ENCODE measurements at places on chromosomes 4 and X. TPM values are rescaled to one million over a fixed set of nuclear protein-coding genes. Genes with fewer than 3 reads are reported as not detected.

DNA sequence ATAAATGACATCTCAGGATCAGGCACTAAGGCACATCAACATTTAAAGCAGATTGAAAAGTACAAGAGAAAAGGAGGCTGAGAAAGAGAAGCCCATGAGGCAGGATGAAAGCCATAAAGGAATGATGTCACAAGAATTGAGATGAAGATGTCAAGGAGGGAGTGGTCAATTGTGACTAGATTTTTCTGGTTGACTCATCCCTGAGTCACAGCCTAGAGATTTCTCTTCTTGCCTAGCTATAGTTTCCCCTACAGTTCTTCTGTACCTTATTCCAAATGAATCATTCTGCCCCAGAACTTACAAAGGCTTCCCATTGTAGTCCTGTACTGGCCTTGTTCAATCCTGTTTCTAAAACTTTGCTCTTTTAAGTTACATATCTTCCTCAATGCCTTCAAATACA, 3.4 kb upstream of the USP53 start:
- DNase-seq: no peak

DNA sequence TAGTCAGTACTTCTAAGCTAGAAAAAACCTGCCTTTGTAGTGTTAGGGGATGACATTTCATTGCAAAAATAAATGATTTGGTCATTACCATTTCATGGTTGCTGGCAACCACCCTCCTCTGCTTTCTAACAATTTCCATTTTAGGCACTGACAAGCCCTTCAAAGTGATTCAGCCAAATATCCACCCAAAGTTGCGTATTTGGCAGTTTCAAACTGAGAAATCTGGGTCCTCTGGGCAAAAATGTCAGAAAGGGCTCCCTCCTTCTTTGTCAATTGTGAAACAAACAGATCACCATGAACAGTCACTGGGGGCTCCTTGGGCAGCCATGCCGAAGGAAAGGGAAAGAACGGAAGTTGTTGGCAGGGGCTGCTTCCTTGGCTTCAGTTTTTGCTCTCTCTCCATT, 33.0 kb downstream of the PLAC1 start:
- peak; percentile 25 for DNase-seq

- DNase-seq: no peak
Measured at GRCh38 chr4:128524311-128524710, 236.7 kb upstream of the PGRMC2 start.

DNA sequence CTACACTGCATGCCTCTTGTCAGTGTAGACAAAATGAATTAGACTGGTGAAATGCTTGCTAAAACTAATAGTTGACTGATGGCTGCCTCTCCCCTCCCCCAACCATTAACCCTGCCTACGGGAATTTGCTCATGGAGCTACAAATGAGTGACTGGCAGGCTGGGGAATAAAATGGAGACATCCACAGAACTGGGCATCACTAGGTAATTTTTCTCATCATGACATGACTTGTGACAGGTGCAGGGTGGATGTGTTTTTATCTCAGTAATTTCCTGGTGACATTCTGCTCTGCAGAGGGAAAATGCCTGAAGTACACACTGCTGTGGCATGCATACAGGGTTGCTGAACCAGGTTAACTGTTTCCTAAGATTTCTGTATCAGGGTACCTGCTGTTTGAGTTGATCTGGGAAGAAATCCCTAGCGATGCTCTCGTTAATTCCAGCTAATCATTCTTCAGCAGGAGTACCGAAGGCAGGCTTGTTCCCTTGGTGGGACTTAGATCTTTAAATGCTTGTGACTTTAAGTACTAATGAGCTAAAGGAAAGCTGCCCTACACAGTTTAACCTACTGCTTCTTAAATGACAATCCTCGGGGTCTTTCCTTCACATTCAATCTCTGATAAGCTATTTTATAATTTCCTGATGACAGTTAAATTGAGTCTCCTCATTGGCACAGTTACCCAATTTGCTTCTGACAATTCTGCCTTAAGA, 376.3 kb upstream of the LCORL start:
- DNase-seq: no peak

DNA sequence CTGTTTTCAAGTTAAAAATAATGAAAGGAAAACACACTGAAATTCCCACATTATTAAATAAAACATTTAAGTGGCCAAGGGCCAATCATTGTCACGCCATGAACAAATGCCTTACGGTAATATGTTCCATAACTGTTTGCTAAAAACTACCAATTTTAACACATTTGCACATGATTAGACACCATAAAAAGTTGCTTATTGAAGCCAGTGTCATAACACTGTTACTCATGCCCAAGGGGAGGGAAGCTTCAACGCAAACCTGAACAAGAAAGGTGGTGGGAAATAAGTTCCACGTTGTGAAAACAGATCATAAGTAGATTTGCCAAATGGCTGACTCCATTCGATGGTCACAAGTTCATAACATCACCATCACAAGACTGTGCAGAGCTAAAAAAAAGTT, 739.3 kb upstream of the FAM241A start:
- DNase-seq: no peak

- DNase-seq: no peak
Measured at GRCh38 chr4:25346913-25347312, 30.1 kb upstream of the ANAPC4 start.

DNA sequence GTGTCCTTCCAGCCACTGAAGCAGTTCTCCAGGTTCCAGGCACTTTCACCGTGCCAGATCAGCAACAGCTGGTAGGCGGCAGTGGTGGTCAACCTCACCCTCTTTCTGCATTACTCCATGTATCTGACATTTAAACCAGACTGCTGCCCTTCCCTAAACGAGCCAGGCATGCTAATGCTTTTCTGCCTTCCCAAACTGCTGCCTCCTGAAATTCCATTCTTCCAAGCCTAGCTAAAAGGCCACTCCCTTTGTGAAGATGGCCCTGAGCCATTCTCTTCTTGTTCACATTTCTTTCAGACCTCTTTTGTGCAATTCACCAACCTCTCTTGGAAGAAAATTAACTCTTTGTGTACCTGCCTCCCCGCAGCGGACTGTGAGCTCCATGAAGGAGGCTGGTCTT, 73.7 kb downstream of the CHST7 start:
- DNase-seq: no peak

DNA sequence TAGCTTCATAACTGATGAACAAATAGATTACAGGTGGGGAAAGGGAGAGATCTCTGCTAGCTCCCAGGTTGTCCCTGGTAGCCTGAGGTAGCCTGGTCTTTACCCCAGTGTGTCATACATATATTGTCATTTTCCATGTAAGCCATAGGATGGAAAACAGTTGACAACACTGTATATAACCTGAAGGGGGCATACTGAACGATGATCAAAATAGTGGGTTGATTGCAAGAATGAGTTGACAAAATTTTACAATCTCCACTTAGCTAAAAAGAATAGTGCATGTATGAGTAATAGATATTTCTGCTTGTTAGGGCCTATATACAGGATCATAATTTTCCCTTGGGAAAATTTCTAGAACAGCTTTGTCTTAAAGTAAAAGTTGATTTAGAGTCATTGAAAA, 304.1 kb upstream of the HAND2 start:
- DNase-seq: peak; percentile 3

DNA sequence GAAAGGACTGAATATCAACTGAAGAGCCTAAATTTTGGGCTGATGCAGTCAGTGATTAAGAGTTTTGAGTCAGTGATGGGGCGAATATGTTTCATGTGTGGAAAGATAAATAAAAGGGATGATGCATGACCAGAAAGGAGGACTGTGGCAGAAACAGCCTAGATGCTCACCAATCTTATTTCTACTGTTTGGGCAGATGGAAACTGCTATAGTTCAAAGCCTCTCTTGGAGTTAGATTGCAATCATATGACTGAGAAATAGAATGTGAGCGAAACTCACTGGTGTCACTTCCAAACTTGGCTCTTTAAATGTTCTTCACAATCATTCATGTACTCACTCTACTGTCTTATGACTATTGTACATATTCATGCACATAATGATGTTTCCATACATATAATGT, 35.4 kb upstream of the YTHDC1 start:
- no peak for DNase-seq

- DNase-seq: no peak
Measured at GRCh38 chrX:153569475-153569874, 29.5 kb downstream of the CCNQ start.

GRCh38 chr4:73222466-73223257, 35.9 kb downstream of the ANKRD17 start:
- peak; percentile 97 for DNase-seq

DNA sequence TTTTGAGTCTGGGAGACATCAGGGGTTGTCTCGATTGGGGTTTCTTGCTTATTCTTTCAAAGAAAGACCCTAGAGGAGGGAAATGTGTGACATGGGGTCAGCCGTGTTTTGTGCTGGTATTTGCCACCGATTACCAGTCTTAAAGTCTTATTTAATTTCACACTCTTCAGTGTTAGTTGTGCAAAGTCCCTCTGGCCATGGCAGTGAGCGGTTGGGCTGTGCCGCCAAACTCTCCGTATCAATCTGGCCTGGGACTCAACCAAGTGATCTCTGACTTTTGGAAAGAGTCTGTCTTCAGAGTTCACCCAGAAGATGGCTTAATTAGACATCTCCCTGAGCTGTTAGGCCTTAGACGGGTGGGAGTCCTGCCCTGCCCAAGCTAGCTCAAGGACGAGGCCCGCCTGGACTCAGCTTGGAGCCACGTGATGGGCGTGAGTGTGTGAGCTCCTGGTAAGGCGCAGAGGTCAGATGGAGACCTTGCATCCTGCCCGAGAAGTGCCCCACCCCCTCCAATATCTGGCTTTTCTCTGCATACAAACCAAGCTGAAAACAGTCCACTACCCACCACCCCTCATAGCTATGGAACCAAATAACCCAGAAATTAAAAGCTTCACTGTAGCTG, 3.8 kb upstream of the PITX2 start:
- no peak for DNase-seq

DNA sequence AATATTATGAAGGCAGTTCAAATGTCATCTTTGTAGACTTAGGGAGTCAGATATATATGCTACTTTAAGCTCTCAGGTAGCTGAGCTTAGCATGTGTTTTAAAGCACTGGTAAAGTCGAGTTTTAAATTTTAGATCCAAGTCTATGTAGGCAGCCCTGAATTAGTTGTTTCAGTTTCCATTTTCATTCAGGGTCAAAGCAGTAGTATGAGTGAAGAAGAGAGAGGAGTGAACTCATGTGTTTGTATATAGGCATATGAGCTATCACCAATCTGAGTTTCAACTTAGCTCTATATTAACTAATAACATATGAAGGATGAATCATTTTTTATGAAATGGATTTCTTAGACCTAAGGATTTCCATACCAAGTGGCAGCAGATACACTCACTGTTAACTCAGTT, 1353.4 kb downstream of the FSTL5 start:
- no peak for DNase-seq

DNA sequence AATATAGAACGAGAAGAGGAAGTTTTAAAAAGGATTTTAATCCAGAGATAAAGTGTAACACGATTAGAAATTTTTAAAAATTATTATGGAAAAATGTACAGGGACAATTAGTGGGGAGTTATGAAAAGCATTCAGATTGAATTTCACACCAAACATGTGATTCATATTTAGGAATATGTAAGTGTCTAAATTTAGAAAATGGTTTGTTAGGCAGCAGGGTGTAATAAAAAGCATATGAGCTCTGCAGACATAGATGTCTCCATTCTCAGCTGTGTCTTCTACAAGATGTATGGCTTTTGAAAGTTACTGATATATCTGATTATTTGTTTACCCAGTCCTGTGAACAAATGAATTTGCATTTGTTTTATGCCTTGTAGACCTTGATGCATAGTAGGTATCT, 638.9 kb upstream of the AGA start:
- no peak for DNase-seq

GRCh38 chr4:101244349-101244748, 103.0 kb downstream of the PPP3CA start:
- DNase-seq: no peak

- no peak for DNase-seq
Measured at GRCh38 chr4:157141976-157142375, 66.0 kb downstream of the GLRB start.

DNA sequence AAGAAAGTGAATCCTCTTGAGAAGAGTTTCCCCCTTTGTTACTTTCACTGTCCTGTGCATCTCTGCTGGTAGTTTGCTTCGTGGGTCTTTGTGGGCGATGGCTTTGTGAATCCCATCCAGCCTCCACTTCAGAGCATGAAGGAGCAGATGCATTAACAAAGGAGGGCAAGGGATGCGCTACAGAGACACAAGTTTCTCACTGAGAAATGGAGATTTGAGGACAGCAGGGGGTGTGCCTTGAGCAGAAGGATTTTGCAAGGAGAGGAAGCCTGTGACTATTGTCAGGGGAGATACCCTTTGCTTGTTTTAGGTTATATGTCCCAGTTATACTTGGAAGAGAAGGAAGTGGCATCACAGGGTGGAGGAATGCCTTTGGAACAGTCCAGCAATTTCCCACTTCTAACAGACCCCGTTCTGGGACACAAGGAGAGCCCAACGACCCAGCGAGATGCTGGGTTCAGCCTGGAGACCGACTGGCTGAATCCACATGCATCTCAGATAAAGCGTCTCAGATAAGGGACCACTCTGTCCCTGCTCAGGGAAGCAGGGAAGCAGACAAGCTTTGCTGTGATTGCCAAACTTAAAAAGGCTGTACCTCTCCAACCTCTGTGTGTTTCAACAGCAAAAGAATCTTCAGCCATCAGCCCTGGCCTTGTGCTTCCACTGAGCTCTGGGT, 314.6 kb upstream of the GATB start:
- no peak for DNase-seq

GRCh38 chrX:149648932-149649331, 17.3 kb upstream of the TMEM185A start:
- DNase-seq: no peak

GRCh38 chrX:35858906-35859305, 60.6 kb upstream of the CFAP47 start:
- no peak for DNase-seq

GRCh38 chr4:4440333-4441061, 53.6 kb downstream of the NSG1 start:
- DNase-seq: no peak

Gene DGKK
- total RNA-seq: not detected

Gene BMX
- 208 TPM for total RNA-seq

Gene VSIG4
- total RNA-seq: not detected

Gene RPS6KA6
- 0.99 TPM for total RNA-seq

Gene S100G
- total RNA-seq: not detected

Gene IQSEC2
- total RNA-seq: 0.44 TPM

Gene TMEM150C
- 3.3 TPM for total RNA-seq

Gene PRRG3
- not detected for total RNA-seq

Gene SMIM31
- not detected for total RNA-seq

Gene VCX3B
- total RNA-seq: not detected

Gene NKX3-2
- under 0.01 TPM for total RNA-seq

Gene CAMK2D
- total RNA-seq: 32.5 TPM

Gene GABRQ
- total RNA-seq: not detected

Gene DCLK2
- 1.2 TPM for total RNA-seq

Gene VEGFC
- total RNA-seq: 2.4 TPM

Measured in lung microvascular endothelial cell (primary cell).